ENCODE measurements at places on chromosomes 7 and 10. TPM values are rescaled to one million over a fixed set of nuclear protein-coding genes. Genes with fewer than 3 reads are reported as not detected.
A peak's percentile ranks its signal among the peaks of the same experiment; 100 is the strongest.

TWIST1 gene
- total RNA-seq, result 1.2 TPM

GPR141 gene
- 0.40 TPM for total RNA-seq

DNA sequence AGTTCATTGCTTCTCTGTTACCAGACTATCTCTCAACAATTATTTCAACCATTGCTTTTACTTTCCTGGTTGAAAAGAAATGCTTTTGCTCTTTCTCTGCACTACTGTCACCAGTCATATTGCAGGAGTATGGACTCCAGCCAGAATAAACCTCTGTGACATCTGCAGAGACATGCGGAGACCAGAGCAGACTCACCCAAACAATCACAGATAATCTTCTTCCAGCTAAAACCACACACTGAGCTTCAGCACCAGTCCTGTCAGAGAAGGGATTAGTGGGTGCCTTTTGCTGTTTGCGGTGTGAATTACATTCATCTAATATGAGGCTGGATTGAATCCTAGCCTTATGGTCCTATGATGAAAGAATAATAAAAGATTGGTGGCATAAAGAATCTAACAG is 258.6 kb downstream of the CNTNAP2 start:
- DNase-seq, result no peak

KAT6B gene
- 47.5 TPM for total RNA-seq

DNA sequence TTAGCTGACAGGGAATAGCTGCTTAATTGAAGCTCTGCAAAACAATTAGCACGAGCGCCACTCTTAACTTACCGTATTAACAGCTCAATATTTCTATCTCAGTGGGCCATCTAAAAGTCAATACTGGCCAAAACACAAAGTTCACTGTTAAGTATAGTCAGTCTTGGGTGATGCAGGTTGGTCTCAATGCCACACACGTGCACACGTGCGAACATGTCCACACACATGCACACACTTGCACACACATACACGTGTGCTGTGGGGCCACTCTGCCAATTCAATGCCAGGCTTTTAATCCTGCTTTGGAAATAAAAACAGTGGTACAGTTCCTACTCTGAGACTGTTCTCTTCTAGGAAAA is 105.1 kb downstream of the GRB10 start:
- DNase-seq, result no peak

DNA sequence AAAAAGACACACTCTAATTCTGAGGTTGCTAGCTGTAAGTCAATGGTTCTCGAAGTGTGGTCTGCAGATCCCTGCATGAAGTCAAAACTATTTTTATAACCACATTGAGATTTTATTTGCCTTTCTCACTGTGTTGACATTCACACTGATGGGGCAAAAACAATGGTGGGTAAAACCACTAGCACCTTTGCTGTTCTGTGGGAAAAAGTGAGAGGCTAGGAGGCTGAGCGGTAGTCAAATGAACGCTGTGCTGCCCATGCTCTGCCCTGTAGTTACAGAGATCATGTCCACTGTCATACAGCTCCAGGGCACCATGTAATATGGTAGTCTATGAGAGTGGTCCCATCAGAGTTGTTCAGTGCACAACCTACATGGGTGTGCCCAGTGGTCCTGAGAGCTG is 21.6 kb upstream of the PDCD4 start:
- no peak for DNase-seq

DNA sequence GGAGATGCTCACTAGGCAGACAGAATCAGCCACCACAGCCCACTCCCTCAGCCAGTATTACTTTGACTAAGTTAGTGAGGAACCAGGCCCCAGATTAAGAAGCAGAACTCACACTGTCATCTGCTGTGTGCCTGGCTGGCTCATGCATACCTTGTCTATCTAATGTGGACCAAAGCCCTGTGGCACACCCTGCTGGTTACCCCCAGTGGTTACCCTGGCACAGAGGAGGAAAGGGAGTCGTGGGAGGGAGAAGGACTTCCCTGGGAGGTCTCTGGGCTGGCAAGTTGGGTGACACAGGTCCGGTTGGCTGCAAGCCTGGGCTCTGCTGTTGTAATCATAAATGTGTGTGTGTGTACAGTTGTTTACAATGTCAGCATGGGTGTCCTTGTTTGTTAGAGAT is 7.5 kb upstream of the SH2D4B start:
- DNase-seq, result no peak

GRCh38 chr10:69107176-69107490 is 16.8 kb upstream of the VPS26A start:
- no peak for DNase-seq

MBL2 gene
- total RNA-seq, result not detected

- peak; percentile 86 for DNase-seq
Measured at GRCh38 chr10:11165591-11166543, 148.2 kb downstream of the CELF2 start.
